ENCODE measurements at places on chromosomes 11 and 22.

DNA sequence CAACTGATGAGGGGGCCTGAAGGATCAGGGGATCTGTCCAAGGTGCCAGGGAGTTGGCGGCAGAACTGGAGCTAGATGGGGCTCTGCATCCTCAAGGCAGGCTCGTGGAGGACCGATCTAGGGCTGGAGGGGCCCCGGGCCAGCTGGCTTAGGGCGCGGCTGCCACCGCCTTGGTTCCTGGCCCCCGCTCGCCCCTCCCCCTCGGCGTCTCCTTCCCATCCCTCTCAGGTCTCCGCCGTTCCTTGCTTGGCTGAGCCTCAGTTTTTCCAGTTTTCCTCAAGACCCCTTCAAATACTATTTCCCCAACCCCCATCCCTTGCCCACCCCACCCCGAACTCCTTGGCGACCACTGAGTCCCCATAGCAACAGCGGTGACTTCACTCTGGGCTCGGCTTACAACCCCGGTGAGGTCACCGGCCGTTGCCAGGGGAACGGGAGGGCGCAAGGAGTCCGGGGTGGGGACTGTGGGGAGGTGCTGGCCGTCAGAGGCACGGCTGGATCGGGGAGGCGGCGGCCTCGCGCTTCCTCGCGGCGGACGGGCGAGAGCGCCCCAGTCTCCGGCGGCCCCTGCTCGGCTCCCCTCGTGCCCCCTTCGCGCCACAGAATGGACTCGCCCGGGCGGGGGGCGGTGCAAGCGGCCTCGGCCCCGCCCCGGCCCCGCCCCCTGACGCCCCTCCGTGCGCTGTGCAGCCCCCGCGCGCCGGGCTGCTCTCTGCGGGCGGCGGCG is 7.5 kb downstream of the FREY1 start:
- DNase-seq = peak; percentile 72
- peak overlapping the region; percentile 54 for H3K4me3 ChIP-seq
- no peaks in the 10 kb centered on the region for H3K27me3 ChIP-seq

DNA sequence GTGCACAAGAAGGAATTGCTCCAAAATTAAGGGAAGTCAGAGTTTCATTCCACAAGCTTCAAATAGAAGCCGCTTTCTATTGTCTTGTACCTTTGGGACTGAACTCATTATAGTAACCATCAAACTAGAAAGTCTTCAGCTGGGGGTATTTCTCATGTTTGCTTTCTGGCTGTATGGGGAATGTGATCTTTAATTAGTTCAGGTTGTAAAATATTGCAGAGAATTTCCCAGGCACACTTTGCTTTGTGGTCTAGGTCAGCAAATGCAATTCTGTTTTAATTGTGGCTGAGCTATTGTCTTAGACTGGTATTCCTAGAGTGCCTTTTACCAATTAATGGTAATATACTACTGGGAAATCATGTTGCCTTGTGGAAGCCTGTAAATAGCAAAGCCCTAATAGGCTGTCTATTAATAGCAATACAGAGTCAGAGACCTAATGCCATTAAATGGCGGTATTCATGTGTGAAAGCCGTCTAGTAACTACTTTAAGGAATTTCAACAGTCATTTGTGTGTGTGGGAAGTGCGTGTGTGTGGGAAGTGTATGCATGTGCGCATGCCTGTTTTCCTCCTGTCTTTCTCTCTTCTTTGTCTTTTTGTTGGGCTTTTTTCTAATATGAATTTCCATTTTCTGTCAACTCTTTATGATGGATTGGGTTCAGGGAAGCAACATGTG is 276.6 kb downstream of the FAT3 start:
- H3K36me3 ChIP-seq = no peaks in the 10 kb centered on the region
- DNase-seq = no peak
- H3K27me3 ChIP-seq = no peaks in the 10 kb centered on the region

DNA sequence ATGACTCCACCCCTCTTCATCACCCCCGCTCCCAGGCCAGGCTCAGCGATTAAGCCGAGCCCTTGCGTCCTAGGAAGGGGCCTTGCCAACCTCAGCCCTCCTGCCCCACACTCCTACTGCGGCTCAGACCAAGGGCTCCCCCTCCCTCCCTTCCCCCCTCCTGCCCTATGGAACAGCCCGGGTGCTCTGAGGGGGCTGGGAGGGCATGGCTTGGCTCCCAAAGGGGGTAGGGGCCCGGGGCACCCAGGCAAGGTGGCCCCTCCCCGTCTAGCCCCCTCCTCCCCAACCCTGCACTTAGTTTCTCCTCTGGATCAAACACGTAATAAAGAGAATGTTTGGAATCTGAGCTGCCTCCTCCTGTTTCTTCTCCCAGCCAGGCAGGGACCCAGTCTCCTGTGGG is 6.3 kb downstream of the RCOR2 start:
- H3K4me3 ChIP-seq = no peak overlapping the region
- H3K36me3 ChIP-seq = peaks cover 21% of the 10 kb centered on the region
- no peak overlapping the region for H3K27ac ChIP-seq
- H3K4me1 ChIP-seq = peaks cover 55% of the 10 kb centered on the region
- H3K27me3 ChIP-seq = no peaks in the 10 kb centered on the region

DNA sequence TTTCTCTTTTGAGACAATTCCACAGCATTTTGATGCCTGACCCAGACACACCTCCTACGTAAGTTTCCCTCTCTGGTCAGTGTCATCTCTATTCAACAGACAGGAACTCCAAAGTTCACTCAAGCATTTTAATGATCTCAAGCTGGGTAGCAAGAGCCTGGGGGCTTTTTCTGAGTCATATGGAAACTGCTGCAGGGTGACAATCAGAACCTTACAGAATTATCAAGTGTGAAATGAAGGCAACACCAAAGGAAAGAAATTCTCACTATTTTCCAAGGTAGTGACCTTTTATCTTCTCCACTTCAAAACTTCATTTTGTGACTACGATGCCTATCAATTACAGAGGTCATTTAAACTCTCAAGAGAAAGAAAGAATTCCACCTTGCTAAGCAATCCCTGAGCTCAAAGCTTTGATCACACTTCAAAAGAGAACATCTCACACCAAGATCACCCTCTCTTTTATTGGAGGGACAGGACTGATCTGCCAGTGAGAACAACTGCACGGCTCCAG is 229.0 kb upstream of the ZC3H12C start:
- H3K36me3 ChIP-seq = no peaks in the 10 kb centered on the region
- H3K27ac ChIP-seq = no peak overlapping the region
- DNase-seq = no peak
- H3K4me3 ChIP-seq = no peak overlapping the region
- no peaks in the 10 kb centered on the region for H3K4me1 ChIP-seq

DNA sequence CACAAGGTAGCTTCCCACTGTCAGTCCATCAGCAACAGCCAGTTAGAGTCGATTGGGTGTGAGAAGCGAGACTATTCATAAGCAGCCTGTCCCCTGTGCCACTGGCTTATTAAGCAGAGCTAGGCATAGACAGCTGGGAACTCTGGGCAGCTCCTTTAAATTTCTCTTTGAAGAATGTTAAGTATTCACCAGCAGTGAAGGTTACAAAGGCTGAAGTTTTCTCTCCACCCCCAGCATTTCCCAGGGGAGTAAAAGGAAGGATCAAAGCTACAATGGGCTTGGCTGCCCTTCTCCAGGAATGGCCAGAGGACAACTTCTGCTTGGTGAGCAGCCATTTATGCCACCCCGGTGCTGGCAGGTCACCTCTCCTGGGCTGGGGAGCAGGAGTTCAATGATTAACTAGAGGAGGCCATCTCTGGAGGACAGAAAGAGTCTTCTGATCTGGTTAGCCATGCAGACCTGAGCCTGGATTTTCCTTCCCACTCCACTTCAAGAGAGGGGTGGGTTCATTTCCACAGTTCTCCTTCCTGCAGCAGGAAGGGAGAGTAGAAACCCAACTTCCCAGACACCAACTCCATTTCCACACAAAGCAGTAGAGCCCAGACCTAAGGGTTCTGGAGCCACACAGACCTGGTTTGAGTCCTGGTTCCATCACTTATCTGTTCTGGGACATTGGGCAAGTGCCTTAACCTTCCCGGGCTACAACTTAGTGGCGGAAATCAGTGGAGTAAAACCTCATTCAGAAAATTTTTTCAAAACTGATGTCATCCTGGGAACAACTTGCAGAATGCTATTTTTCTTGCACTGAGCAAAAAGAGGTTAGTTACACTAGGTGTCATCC is 22.6 kb downstream of the POU2AF3 start:
- H3K4me1 ChIP-seq = no peaks in the 10 kb centered on the region
- no peak overlapping the region for H3K27ac ChIP-seq
- no peaks in the 10 kb centered on the region for H3K27me3 ChIP-seq
- no peaks in the 10 kb centered on the region for H3K36me3 ChIP-seq
- H3K4me3 ChIP-seq = no peak overlapping the region

Measured in H1 (cell line).